ENCODE measurements at places on chromosomes 3 and 15.
A peak's percentile ranks its signal among the peaks of the same experiment; 100 is the strongest.

DNA sequence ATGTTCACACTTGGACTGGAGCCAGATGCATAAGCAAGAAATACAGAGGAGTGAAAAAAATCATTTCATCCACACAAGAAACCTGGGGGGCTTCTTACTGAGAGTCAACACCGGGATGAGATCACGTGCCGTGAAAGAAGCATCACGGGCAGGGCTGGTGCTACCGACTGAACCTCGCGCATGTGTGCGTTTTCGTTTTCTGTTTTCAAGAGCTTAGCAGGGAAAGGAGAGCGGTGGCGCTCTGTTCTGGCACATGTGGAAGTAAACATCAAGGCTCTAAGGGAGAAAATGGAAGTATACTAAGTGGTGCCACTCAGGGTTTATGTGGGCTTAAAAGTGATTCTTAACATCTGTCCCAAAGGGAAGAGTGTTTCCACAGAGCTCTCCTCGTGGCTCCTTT lies 55.9 kb downstream of the VGLL4 start:
- no peak for DNase-seq

- peak; percentile 32 for DNase-seq
These were observed 116.9 kb upstream of the EIF1B start for GRCh38 chr3:40192628-40193027.

- DNase-seq = no peak
These were observed 250.6 kb downstream of the NFKBIZ start for GRCh38 chr3:102099913-102100312.

- no peak for DNase-seq
These were observed 24.2 kb downstream of the ATP13A4 start for GRCh38 chr3:193530231-193531165.

GRCh38 chr3:107781253-107781652 lies 258.5 kb downstream of the BBX start:
- no peak for DNase-seq

GRCh38 chr15:75235760-75236729 lies 22.1 kb upstream of the GOLGA6C start:
- DNase-seq = no peak

GRCh38 chr3:100102757-100103156 lies 11.5 kb downstream of the FILIP1L start:
- no peak for DNase-seq

- peak; percentile 49 for DNase-seq
These were observed 46.2 kb downstream of the DENND6A start for GRCh38 chr3:57646723-57647122.

DNA sequence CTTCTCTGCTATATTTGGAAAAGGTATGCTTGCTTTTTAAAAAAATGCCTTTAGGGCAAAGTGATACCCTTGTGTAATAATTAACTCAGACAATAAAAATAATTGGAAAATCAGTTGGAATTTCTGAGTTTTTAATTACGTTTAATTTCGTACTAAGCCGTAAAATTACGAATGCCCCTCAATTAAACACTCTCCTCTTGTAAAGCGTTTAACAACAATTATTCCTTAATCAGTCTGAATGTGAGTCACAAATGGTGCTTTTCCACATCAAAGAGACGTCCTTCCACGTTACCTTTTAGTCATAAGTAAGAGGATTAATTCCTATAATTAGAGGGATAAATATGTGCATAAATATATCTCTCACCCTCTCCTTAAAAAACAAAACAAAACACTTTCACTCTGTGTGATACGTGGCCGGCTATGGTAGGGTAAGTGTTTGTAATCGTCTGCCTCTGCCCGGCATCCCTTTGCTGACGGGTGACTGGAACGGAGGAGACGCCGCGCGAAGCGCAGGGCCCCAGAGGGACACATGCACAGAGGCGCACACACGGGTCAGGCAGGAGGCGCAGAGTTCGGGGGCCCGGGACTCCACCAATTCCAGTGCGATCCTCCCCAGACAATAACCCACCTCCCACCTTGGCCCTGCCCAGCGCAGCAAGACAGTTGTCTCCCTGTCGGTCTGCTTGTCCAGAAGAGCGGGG lies 9.7 kb upstream of the MEIS2 start:
- no peak for DNase-seq

DNA sequence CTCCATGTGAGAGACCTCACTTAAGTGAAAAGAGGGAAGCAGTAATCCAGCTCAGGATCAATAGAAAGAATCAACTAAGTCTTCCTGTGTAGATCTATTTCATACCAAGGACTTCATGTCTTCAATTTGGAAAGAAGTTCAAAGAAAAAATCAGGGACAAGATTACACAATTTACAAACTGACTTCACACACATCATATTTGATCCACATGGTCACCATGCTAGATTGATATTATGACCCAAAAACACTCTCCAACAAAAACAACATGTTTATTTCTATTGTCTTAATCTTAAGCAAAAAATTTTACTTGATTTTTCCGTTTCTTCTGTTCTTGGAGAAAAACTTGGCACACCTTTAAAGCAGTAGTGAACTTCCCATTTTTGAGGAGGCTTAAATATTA lies 76.3 kb downstream of the THBS1 start:
- no peak for DNase-seq

- no peak for DNase-seq
These were observed 127.0 kb upstream of the ICE2 start for GRCh38 chr15:60605879-60606307.

- peak; percentile 96 for DNase-seq
These were observed 410.5 kb upstream of the CADM2 start for GRCh38 chr3:84547971-84548970.

DNA sequence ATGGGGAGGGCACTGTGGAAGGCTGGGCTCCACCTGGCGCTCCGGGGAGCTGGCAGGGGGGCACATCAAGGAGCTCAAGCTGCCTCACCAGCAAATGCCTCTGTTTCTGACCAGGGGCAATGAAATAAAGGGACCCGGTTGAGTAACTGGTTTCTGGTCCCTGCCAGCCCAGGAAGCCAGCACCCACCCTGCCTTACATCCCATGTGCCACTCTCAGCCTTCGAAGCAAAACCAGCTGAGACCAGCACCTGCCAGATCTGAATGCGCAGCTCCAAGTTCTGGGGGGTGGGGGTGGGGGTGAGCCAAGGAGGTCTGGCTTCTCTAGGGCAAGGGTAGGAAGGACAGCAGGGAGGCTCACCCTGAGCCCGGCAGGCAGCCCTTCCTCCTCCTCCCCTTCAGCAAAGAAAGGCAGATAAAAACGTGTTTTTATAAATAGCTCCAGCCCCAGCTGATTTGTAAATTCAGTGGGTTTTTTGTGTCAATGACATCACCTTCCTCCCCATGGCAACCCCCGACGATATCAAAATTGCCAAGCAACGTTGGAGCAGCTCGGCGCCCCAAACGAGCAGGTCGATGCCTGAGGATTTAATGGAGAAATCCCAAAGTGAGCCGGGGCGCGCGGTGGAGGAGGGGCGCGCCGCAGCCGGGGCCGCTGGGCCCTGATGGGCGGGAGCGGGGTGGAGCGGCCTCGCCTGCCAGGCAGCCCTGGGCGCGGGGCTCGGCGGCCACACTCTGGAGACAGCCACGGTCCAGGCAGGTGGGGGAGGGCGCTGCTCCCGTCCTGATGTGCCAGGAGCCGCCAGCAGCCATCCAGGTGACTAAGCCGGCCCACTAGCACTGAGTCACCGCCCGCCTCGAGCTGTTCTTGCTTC lies at the start of gene PAK6:
Gene PAK6 (plus strand): TSS at position 532 of the 872 bp plus-strand sequence. CDS start 25,723 bp downstream, outside the sequence.
- no peak for DNase-seq

DNA sequence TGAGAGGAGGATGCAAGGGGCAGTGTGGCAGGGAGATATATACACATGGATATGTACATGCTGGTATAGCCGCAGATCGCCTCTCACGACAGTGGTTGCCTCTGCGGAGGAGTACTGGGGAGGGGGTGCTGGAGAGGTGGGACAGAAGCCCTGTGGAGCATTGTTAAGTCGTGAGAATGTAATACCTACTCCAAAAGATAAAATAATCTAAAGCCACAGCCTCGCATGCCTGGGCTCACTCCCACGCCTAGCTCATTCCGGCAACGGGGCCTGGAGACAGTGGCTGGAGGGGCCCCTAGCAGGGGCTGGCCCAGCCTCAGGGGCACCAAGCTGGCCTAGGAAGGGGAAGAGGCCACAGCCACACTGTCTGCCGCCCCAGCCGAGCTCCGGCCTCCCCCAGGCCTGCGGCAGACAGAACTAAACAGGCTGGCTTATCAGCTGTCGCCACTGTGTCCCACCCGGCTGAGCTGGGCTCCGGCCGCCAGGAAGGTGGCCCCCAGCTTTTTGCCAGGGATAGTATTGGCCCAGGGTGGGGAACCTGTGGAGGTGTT lies 65.1 kb upstream of the LCTL start:
- no peak for DNase-seq

GRCh38 chr15:90419738-90420406 lies 31.8 kb downstream of the IQGAP1 start:
- no peak for DNase-seq

DNA sequence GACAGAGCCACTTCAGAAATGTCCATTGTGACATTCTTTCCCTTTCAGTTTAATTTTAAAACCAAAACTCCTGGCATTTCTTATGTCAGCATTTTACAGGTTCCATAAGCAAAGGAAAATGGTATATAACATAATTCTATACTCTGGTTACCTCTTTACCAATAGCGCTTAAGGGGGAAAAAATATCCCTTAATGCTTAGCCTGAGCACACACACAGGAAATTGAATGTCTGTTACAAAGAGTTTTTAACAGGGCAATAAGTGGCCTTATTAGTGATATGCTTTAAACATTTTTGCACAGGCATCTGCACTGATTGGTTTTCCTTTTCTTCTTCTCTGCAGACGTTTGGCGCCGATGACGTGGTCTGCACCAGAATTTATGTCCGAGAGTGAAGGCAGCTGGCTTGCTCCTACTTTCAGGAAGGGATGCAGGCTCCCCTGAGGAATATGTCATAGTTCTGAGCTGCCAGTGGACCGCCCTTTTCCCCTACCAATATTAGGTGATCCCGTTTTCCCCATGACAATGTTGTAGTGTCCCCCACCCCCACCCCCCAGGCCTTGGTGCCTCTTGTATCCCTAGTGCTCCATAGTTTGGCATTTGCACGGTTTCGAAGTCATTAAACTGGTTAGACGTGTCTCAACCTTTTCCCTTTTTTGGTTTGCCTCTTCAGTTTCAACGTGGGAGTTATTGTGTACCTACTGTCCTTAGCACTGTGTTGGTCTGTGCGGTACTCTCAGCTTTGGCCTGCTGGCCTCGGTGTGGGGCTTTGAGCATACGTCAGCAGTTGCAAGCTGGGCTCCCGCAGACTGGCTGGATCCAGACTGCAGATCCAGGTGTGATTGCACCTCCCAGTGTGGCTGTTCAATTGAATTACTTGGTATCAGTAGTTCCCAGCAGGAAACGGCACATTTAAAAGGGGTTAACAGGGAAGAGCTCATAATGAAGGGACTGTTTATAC lies 7.7 kb downstream of the CRABP1 start:
- DNase-seq = no peak

Data from SK-MEL-5 (cell line).